ENCODE measurements at places on chromosomes 2 and 18.

DNA sequence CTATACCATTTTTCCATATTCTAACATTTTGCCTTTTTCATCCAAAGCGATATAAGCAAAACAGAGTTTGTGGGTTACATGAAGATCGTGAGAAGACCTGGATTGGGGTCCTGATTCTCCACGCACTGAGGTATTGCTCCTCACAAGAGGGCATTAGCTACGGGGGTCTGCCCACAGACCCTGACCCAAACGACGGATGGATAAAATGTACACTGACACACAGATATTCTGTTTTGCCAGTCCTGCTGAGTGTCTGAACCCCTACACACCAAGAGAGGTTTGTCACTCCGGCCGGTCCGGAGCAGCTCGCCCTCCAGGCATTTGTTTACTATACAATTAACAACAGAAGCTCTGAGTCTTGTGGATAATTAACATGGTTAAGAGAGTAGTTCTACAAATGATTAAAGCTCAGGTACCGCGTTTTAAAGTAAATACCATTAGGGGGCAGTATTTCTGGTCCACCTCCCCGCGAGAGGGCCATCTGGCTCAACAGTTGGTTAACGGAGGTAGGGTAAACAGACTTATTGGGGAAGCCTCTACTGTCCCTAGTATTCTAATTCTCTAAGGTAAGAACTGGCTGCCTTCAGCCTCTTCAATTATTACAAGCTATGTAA lies 28.4 kb downstream of the SCYGR8 start:
- peak; percentile 48 for DNase-seq

- DNase-seq = no peak
Measured at GRCh38 chr2:42864641-42865280, 72.4 kb upstream of the HAAO start.

- DNase-seq = no peak
Measured at GRCh38 chr2:162037886-162038285, 36.1 kb downstream of the DPP4 start.

DNA sequence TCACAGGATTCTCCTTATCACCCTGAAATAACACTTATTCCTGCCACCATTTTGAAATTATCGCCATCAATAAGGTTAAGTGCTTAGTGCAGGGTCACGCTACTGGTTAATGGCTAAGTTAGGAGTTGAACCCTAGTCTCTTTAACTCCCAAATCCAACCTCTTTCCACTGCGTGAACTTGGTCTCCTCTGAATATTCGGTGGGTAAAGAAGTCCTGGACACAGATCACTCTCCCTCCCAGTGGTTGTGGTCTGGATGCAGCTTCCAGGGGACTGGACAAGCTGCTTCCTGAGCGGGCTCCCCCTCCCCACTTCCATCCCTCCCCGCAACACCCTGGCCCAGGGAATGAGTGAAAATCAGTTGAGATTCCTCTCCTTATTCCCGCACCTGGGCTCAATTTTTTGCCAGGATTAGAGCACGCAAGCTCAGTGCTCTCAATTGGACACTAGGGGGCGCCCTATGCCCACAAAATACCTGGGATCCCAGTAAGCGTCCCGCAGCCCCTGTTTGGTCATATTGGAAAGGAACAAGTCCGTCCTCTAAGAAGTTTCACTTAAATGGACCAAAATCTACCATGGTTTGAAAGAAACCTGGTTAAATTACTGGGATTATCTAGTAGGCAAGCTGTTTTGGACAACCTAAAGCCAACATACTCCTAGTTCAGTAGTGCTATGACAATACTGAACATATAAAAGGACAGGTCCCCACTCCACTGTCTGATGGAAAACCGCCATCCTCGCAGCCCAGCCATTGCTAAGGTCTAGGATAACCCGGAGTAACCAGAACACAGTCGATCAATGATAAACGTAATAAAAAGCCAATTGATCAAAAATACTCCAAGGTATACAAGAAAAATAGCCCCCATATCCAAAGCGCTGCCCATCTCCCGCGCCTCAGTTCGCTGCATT lies 40.4 kb downstream of the DHRS9 start:
- peak; percentile 82 for DNase-seq

GRCh38 chr2:217951521-217952247 lies 51.1 kb downstream of the TNS1 start:
- DNase-seq = no peak

DNA sequence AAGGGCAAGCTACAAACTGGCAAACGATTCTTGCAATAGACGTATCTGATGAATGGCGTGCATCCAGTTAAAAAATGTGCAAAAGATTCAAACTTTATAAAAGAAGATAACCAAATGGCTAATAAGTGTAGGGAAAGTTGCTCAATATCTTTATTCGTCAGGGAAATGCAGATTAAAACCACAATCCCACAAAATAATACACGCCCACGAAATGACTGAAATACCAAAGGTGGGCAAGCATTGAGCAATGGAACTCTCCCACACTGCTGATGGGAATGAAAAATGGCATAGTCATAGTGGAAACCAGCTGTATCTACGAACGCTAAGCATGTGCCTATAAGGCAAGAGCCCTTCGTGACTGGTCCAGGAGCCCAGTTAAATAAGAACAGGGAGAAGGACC lies 168.6 kb upstream of the SIX2 start:
- no peak for DNase-seq

- DNase-seq = peak; percentile 63
Measured at GRCh38 chr2:111659361-111660333, 224.3 kb downstream of the ANAPC1 start.

GRCh38 chr18:29307231-29307630 lies 1130.3 kb upstream of the CDH2 start:
- no peak for DNase-seq

DNA sequence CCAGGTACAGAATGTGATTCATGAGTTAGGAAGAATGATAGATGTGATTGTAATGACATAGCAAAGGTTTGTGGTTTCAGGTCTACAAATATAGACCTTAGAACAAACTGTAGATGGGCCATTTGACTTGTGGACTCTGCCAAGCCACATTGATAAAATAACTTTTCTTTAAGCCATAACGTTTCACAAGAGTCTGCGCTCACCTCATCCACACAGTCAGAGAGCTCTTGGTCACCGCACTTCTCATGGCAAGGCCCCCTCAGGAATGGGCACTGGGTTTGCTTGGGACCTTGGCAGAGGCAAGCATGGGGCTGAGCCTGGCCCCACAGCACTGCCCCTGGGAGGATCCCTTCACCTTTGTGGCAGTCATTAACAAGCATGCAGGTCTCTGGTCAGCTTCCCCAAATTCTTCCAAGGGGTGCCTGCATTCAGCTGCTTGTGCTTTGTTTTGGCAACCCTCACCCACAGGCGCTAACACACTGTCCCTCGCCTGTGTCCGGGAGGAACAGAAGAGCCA lies 14.0 kb downstream of the ARMC9 start:
- DNase-seq = no peak

DNA sequence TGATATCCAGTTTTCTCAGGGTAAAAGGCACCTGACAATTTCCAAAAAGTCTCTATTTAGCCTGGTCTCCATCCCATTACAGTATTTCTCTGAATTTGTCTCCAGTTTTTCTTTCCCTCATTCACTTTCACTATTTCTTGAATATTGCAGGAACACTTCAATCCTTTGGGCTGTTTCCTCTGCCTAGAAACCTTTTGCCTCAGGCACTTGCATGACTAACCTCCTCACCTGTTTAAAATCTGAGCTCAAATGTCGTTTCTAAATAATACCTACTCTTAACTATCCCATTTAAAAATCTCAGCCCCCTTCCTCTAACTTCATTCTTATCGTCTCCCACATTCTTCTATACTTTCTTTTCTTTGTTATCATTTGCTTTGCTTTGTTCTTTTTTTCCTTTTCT lies 9.0 kb downstream of the SCN2A start:
- DNase-seq = no peak

- no peak for DNase-seq
Measured at GRCh38 chr18:50127516-50128210, 67.3 kb downstream of the MYO5B start.

DNA sequence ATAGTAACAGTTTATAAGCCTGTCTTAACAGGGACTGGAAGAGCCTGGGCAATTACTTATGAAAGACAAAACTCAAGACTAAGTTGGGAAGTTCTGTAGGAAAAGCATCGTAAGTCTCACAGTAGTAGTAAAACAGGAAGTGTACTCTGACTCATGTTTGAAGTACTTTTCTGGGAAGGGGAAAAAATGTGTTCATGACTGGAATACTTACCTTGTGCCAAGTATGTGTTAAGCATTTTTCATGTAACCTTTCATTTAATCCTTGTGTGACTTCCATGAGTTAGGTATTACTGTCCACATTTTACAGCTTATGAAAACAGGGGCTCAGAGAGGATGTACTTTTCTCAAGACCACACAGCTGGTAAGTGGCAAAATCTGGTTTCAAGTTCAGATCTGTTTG lies 13.7 kb upstream of the SKOR2 start:
- no peak for DNase-seq

DNA sequence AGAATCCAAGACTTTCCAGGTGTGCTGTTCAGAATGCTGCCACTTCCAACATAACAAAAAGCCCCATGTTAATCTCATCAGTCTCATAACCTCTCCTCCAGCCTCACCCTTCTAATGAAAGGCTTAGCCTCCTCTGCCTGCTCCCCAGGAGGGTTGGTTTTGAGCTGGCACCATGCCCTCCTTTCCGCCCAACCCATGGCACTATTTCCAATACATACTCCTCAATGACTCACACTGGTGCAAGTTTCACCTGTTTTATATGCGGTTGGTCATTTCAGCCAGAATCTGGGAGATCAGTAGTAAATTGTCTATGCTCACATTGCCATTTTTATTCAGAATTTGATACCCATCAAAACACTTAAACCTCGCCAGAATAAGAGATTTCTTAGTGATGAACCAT lies 157.6 kb upstream of the NRP2 start:
- no peak for DNase-seq

GRCh38 chr2:230075988-230076631 lies 7.4 kb upstream of the SLC16A14 start:
- DNase-seq = no peak

DNA sequence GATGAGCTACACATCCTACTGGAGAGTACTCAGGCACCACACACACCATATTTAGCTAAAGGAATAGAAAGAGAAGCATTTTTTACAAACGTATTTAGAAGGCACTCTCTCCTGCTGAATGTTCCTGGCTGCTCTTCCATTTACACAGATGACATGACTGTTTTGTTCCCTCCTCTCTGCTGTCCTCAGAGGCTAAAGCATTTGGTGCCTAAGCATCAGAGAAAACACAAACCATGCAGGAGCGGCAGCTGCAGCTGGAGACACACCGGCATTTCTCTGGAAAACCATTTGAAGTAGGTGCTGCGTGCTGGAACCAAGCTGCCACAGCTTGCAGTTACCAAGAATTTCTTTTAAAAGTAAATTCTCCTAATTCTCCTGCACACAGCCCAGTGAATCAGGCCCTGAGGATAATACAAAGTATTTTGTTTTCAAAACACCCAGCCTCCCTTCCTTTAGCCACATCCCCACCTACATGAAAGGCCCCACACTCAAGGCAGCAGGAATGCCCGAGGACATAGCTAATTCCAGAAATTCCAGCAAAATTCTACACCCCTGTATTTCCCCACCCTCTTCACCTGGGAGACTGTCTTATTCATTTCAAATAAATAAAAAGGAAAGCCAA lies 488.9 kb upstream of the SOX11 start:
- DNase-seq = no peak

DNA sequence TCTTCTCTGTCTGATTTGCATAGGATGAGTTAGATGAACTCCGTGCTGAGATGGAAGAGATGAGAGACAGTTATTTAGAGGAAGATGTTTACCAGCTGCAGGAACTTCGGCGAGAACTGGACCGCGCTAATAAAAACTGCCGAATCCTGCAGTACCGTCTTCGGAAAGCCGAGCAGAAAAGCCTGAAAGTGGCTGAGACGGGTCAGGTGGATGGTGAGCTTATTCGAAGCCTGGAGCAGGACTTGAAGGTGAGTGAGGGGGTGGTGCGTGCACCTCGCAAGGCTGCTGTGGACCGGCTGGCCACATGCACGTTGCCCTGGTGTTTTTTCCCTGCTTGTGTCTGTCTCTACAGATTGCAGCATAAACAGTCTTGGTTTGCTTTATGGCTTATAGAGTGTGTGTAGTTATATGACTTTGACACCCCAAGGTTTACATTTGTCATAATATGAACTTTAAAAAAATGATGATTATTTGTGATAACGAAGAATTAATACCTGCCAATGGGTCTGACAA lies 13.1 kb downstream of the MTCL1 start:
- DNase-seq = no peak

- DNase-seq = peak; percentile 34
Measured at GRCh38 chr2:190121971-190122370, 59.4 kb upstream of the MSTN start.
